Upper lobe of right lung (tissue), 1 donor: ENCODE measurements at places on chromosomes 2 and 18.

GRCh38 chr18:6994056-6994770 lies 123.4 kb downstream of the LAMA1 start:
- no peak overlapping the region for H3K4me3 ChIP-seq
- H3K27me3 ChIP-seq, result no peaks in the 10 kb centered on the region
- no peak for DNase-seq
- no peaks in the 10 kb centered on the region for H3K36me3 ChIP-seq
- no peaks in the 10 kb centered on the region for H3K4me1 ChIP-seq

- peak overlapping the region; percentile 42 for H3K4me3 ChIP-seq
- DNase-seq, result peak; percentile 78
- H3K4me1 ChIP-seq, result peaks cover 19% of the 10 kb centered on the region
- no peaks in the 10 kb centered on the region for H3K27me3 ChIP-seq
Measured at GRCh38 chr18:13381944-13382365, 163.4 kb downstream of the LDLRAD4 start.

DNA sequence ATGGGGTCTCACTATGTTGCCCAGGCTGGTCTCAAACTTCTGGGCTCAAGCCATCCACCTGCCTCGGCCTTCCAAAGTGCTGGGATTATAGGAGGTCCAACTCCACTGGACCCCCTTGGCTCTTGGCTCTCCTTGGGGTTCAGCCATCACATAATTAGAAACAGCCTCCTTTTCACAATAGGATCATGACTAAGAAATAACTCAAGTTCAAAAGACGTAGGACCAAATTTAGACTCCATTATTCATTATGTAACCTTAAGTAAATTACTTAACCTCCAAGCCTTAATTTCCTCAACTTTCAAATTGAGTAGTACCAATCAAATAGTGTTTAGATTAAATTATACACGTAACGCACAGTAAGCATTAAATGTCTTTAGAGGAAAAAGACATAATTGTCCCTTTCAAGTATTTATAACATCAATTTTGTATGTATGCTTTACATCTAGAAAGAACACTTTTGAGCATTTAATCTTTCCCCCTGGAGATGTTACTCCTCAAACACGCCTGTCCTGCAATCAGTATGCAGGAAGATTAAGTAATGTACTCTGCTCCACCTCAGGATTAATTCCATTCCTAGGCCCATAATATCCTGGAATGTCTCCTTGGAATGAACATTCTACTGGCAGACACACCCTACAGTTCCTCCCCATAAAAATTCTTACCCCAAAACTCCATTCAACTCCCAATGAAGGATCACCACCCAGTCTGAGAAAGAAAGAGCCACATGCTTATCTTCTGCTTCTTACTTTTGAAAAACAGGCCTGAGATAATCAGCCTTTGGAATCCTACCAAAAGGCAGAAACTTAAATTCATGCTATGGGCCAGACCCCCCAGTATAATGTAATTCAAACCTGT lies 49.1 kb downstream of the COBLL1 start:
- H3K4me3 ChIP-seq, result no peak overlapping the region
- H3K27me3 ChIP-seq, result no peaks in the 10 kb centered on the region
- H3K36me3 ChIP-seq, result no peaks in the 10 kb centered on the region
- no peak overlapping the region for H3K27ac ChIP-seq
- no peak for DNase-seq

DNA sequence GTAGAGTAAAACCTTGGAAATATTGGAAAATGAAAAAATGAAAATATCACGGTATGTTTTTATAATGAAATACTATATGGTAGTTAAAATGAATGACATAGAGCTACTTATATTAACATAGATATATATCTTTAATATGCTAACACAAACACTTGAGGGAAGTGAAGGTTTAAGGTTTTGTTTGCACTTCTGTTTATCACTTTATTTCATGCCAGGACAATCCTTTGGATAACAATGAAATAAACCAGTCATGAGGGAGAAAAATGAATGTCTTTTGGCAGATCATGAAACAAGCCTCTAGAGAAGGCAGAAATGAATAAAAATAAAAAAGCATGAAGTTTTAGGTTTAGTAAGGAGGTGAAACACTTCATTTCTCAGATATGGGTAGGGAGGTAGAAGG lies 89.9 kb downstream of the BAZ2B start:
- no peaks in the 10 kb centered on the region for H3K4me1 ChIP-seq
- H3K36me3 ChIP-seq, result no peaks in the 10 kb centered on the region

GRCh38 chr2:45112750-45113149 lies 103.5 kb upstream of the SIX2 start:
- H3K27ac ChIP-seq, result no peak overlapping the region
- no peak overlapping the region for H3K4me3 ChIP-seq
- H3K36me3 ChIP-seq, result no peaks in the 10 kb centered on the region
- H3K27me3 ChIP-seq, result no peaks in the 10 kb centered on the region
- DNase-seq, result no peak

GRCh38 chr18:45719106-45719505 lies 4.9 kb upstream of the SLC14A1 start:
- no peak overlapping the region for H3K4me3 ChIP-seq
- no peak overlapping the region for H3K27ac ChIP-seq
- H3K4me1 ChIP-seq, result no peaks in the 10 kb centered on the region

GRCh38 chr2:229463841-229464346 lies 192.8 kb upstream of the PID1 start:
- no peaks in the 10 kb centered on the region for H3K27me3 ChIP-seq
- H3K4me1 ChIP-seq, result no peaks in the 10 kb centered on the region
- no peaks in the 10 kb centered on the region for H3K36me3 ChIP-seq
- no peak for DNase-seq
- no peak overlapping the region for H3K4me3 ChIP-seq

DNA sequence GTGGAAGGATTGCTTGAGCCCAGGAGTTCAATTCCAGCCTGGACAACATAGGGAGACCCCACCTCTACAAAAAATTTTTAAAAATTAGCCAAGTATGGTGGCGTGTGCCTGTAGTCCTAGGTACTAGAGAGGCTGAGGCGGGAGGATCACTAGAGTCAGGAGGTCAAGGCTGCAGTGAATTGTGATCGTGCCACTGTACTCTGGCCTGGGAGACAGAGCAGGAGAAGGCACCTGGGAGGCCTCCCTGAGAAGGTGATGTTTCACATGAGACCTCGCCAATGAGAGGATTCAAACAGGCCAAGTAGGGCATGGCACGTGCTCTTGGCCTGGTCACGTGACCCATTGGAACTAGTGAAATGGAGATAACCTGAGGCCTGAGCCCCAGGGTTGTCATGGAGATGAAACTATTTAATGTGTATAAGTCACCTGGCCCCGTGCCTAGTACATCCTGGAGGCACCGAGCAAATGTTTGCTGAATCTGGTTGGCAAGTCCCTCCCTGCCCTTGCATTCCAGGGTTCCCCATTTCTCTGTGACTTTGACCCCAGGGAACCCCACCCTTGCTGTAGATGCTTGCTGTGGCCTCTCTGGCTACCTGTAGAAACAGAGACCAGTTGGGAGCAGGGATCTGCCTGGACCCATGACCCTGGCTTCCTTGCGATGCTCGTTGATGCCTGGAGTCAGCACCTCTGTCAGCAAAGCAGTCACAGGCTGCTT lies 26.1 kb upstream of the ROCK2 start:
- H3K4me1 ChIP-seq, result peaks cover 28% of the 10 kb centered on the region
- no peaks in the 10 kb centered on the region for H3K36me3 ChIP-seq
- no peak for DNase-seq

GRCh38 chr2:39693245-39693644 lies 27.5 kb downstream of the TMEM178A start:
- no peak overlapping the region for H3K4me3 ChIP-seq
- H3K4me1 ChIP-seq, result peaks cover 9% of the 10 kb centered on the region
- DNase-seq, result no peak
- no peak overlapping the region for H3K27ac ChIP-seq
- no peaks in the 10 kb centered on the region for H3K36me3 ChIP-seq

DNA sequence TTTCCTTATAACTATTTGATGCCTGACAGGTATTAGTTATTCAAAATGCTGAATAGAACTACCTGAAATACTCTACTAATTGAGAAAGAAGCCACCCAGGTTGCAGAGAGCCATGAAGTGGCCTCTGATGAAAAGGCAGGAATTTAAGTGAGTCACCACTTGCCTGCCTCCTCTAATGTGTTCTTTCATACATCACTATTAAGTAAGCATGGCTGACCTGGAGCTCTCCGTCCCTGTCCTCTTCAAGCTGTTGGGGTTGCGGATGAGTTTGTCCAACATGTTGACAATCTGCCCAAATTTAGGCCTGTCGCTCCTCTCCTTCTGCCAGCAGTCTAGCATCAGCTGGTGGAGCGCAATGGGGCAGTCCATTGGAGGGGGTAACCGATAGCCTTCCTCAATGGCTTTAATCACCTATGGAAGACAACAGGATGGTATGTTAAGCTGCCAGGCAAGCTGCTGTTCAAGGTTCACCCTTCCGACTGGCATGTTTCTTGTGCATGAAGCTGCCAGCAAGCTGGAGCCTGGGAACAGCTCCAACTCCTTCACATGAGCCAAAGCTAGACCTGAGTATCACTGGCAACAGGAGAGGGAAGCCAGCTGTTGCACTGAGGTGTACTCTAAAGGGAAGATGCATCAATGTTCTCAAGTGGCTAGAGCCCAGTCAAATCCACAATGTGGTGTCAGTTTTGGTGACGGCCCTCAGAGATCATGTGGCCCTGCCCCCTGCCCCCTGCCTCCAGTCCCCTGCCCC lies 142.2 kb downstream of the EPHA4 start:
- no peak overlapping the region for H3K27ac ChIP-seq
- peaks cover 6% of the 10 kb centered on the region for H3K36me3 ChIP-seq
- no peak overlapping the region for H3K4me3 ChIP-seq
- no peaks in the 10 kb centered on the region for H3K27me3 ChIP-seq
- no peaks in the 10 kb centered on the region for H3K4me1 ChIP-seq
- DNase-seq, result no peak

DNA sequence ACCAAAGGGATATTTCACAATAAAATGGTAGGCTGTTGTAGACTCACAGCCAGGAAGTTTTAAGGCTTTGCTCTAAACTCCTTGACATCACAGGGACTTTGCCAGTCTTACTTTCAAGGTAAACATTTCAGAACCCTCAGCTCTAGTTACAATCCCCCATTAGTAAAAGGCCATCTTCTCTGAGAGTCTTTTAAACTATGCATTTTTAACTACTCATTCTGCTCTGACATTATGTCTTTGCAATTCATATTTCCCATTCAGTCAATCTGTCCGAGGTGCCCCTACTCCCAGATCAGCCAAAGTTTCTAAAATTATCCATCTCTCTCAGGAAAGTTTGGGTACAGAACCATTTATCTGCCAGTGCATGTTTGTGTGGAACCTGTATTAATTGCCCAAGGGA lies 1094.1 kb downstream of the TDRD15 start:
- H3K36me3 ChIP-seq, result no peaks in the 10 kb centered on the region
- H3K4me1 ChIP-seq, result no peaks in the 10 kb centered on the region
- H3K27ac ChIP-seq, result no peak overlapping the region
- H3K27me3 ChIP-seq, result no peaks in the 10 kb centered on the region
- no peak for DNase-seq
- no peak overlapping the region for H3K4me3 ChIP-seq
